ENCODE measurements at places on chromosomes 16 and 17. TPM values are rescaled to one million over a fixed set of nuclear protein-coding genes. Genes with fewer than 3 reads are reported as not detected.

The GINS2 gene
- polyA plus RNA-seq: 5.1 TPM

The CIBAR2 gene
- 0.31 TPM for polyA plus RNA-seq

The LDAF1 gene
- polyA plus RNA-seq: 50.3 TPM

The PIPOX gene
- polyA plus RNA-seq: 0.79 TPM

The MT1X gene
- 30.1 TPM for polyA plus RNA-seq

The PITPNM3 gene
- polyA plus RNA-seq: 0.45 TPM

All from AG04450 (cell line).